ENCODE measurements at places on chromosomes 2 and 18.
A peak's percentile ranks its signal among the peaks of the same experiment; 100 is the strongest.

GRCh38 chr2:16526193-16526592, 139.4 kb downstream of the CYRIA start:
- no peak for DNase-seq

- DNase-seq, result no peak
Measured at GRCh38 chr2:47069628-47070154, 85.4 kb downstream of the STPG4 start.

- no peak for DNase-seq
Measured at GRCh38 chr2:46873604-46874068, 42.0 kb downstream of the MCFD2 start.

DNA sequence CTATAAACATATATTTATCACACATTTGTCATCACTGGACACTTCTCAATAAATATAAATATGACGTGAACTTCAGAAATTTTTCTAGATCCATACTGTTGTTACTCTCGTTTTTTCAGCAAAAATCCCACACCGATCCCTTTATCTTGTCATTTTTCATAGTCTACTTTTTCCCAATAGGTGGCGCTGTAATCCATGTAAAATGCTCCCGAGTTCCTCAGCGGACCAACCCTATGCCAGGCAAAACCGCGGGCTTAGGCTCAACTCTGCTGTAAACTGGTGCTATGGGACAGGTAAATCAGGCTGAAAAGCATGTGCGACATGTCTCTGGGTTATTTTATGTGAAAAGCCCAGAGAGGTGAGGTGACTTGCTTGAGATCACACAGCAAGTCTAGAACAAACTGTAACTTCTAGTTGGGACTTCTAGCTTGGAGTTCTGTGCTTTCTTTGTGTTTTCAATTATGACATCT, 104.0 kb downstream of the COBLL1 start:
- DNase-seq, result peak; percentile 1
